Amniotic stem cell (primary cell): ENCODE measurements at places on chromosomes 3 and 15.

DNA sequence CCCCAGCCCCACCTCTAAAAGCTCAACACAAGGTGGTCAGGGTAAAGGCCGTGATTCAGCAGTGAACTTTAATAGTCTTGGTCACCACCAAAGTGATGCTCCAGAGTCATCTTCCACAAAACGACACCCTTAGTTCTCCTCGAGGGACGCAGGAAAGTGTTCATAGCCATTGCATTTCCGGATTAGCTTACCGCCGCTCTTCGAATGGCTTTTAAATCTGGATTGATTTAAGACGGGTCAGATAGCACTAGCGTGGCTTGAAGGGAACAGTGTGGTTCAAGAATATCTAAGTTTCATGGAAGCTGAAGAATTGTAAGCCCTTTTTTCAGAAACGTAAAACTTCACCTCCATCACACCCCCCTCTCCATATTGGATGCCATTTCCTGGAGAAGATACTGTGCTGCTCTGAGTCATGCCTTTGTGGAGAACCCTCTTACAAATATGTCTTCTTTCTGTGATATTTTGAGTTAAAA is 829 bp downstream of the RNF7 start:
- peak; percentile 34 for DNase-seq

GRCh38 chr3:119681279-119681678 is 4.1 kb upstream of the COX17 start:
- no peak for DNase-seq

DNA sequence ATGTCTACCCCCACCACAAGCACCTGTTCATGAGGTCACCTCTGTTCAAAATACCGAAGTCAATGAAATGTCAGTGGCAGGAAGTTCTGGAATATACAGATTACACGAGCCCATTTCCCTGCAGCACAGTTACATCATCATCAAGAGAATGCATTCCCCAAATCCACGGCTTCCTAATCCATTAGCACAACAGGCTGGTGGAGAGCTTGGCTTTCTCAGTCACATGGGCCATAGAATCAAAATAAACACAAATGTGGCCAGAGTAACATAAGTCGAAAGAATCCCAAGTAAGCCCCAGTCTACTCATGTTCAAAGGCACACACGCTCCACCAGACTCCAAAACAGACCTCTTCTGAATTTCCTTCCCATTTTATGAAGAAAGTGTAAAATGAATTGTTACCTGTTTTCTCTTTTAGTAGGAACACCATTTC is 419.3 kb downstream of the MAGI1 start:
- peak; percentile 12 for DNase-seq

- peak; percentile 25 for DNase-seq
These were observed 99.5 kb upstream of the FAM98B start for GRCh38 chr15:38354315-38354929.

- DNase-seq: no peak
These were observed 23.6 kb upstream of the FMN1 start for GRCh38 chr15:33218071-33218491.

- no peak for DNase-seq
These were observed 86.8 kb downstream of the TCF12 start for GRCh38 chr15:57005244-57005643.

DNA sequence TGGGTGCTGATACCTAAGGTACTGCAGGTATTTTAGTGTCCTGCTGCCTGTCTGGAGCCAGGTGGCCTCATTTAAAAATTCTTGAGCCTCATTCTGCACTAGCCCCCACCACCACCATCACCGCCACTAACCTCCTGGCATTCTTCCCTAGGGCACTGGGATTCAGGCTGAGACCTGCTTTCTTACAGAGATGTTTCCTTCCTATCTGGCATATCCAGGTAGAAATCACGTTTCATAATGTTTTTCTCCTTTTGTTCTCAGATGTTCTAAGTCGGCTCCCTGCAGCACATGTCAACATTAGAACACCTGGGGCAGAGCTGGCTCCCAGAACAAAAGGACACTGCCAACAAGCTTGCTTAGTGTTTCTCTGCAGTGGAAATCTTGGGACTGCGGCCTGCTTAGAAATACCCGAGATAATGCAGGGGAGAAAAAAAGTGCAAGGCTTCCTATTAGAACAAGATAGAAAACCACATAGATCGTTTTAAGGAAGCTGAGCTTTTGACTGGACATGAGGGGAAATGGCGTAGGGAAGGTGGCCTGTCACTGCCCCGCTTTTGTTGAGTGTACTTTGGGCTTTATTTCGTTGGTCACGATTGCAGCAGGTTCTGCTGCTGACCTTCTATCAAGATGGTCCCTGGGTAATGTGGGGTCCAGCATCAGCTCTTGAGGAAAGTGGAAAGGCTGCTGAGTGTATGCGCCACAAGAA is 59.6 kb upstream of the PPARG start:
- no peak for DNase-seq

GRCh38 chr3:71562938-71563337 is 20.6 kb downstream of the FOXP1 start:
- no peak for DNase-seq

GRCh38 chr3:32813180-32813579 is 4.6 kb upstream of the TRIM71 start:
- DNase-seq: no peak

GRCh38 chr3:129596194-129597086 is 10.0 kb downstream of the PLXND1 start:
- peak; percentile 51 for DNase-seq

- no peak for DNase-seq
These were observed 24.5 kb downstream of the NIPA1 start for GRCh38 chr15:22810853-22811338.

DNA sequence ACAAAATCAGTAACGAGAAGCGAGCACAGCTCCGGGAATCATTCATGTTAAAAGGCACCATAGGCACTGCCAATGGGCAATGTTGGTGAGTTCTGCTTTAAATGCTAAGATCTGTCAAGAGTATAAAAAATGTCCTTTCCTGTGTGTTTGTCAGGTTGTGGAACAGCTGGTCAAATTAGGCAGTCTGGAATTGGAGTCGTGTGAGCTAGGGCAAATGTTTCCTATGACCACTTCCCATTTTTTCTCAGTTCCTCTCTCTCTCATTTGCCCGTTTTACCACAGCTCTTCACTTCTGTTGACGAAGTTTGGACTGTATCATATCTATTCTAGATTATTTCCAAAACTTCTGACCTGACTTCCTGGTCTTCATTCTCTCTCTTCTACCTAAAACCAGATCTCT is 60.8 kb upstream of the GOLIM4 start:
- no peak for DNase-seq

DNA sequence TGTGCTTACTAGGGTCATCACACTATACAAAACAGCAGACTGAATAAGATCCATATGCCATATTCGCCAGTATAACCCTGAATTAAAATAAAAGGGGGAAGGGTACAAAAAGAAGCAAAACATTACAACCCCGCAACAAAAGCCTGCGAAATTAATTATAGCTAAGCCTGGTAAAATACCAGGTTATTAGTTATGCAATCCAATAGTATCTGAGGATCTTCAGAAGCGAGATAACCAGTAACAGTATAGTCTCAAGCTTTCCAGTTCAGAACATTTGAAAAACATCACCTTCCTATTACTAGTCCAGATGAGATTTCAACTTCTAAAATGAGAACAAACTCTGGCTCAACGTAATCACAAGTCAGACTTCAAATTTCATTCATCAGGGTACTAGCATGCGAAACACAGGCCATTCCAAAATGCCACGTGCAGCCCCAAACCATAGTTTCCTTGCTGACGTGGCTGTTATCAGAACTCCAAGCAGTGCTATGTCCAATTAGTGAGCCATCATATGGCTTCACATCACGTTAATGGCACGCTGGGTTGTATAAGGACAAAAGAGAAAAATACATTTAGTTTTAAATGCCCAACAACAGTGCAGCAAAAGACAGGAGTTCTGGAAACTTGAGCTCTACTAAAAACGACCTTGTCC is 1.1 kb downstream of the SSR3 start:
- DNase-seq: peak; percentile 72

GRCh38 chr3:76369170-76369569 is 583.8 kb upstream of the ZNF717 start:
- peak; percentile 6 for DNase-seq

- no peak for DNase-seq
These were observed 25.8 kb downstream of the ARHGEF3 start for GRCh38 chr3:56775838-56776555.

DNA sequence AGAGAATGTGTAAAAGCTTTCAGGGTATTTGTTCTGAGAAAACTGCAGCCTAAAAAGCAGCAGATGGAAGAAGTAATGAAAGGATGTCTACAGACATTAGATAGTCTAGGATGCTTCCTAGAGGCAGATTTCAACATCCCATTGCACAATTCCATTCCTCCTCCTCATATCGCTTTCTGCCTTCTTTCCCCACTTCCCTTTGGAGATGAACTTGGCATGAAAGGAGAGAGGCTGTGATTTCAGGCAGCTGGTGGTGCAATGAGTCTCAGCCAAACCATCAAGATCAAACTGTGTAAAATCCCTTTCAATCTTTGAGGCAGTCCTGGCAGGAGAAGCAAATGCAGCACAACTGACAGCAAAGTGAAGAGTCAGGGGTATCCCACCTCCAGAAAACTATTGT is 438.7 kb upstream of the KCNMB2 start:
- no peak for DNase-seq

DNA sequence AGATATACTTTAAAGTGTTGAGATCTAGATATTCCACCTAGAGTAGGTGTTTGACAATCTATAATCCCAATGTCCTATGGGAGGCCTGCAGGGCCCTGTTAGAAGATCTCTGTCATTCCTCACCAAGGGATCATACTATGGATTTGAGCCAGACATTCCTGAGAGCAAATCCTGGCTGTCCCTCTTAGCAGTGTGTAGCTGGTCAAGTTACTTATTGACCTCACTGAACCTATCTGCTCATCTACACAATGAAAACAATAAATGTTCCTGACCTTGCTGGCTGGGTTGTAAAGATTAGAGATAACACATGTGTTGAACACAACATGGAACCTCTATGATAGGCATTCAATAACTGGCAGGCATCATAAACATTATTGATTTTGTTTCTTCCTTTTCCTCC is 265.6 kb upstream of the ATP11B start:
- DNase-seq: no peak

GRCh38 chr3:69527498-69527897 is 141.6 kb upstream of the FRMD4B start:
- DNase-seq: no peak

DNA sequence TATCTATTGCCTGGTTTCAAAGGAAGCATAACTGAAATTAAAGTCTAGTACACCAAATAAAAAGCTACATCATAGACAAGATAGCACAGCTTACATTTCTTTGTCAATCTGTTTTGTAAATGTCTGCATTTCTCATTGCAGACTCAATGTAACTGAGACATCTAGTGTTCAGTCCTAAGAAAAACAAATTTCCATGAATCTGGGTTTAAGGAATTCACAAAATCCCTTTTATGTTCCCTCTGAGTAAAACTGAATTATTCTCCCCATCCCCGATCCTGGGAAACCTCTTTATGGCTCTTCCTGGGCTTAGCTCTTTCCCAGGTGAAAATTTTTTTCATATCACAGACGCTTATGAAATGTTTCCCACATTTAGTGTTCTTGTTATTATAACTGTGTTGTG is 21.6 kb upstream of the RASA2 start:
- DNase-seq: no peak

DNA sequence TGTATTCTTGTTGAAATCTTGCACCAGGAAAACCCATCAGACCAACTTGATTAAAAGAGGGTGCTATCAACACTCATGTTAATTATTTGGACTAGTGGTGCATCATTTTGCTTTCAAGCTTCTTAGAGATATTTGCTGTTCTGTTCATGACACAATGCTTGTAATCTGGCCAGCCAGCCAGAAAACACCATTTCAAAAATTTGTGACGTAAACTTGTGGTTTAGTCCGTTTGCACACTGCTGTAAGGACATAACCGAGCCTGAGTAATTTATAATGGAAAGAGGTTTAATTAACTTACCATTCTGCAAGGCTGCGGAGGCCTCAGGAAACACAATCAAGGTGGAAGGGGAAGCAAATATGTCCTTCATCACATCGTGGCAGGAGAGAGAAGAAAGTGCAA is 374.3 kb upstream of the TGFBR2 start:
- no peak for DNase-seq

- DNase-seq: no peak
These were observed 43.5 kb upstream of the MBNL1 start for GRCh38 chr3:152225201-152225600.

GRCh38 chr3:38131621-38132369 is 5.1 kb downstream of the ACAA1 start:
- no peak for DNase-seq

- DNase-seq: no peak
These were observed 81.6 kb upstream of the ROBO2 start for GRCh38 chr3:76958274-76958673.

- no peak for DNase-seq
These were observed 14.8 kb downstream of the CRYGS start for GRCh38 chr3:186529201-186529999.

GRCh38 chr3:38837358-38837757 is 21.3 kb upstream of the SCN10A start:
- no peak for DNase-seq

DNA sequence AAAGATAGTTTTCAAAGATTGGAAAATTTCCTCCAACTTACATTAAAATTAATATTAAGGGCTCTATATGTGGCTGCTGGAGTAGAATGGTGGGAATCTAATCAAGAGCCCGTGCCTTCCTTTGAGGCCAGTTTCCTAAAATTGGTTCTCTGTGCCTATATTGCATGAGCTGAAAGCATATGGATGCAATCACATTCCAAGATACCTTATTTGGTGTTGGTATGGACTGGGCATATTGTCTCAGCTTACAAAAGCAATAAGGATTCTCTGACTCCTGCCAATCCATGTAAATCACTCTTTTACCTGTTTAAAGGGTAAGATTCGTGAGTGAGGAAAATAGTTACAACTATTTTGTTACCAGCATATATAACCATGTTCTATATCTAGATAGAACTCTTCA is 111.6 kb downstream of the GREM1 start:
- DNase-seq: no peak

- DNase-seq: no peak
These were observed 39.3 kb downstream of the RFTN1 start for GRCh38 chr3:16474216-16474615.

- DNase-seq: no peak
These were observed 5.7 kb downstream of the ESYT3 start for GRCh38 chr3:138440121-138440521.

DNA sequence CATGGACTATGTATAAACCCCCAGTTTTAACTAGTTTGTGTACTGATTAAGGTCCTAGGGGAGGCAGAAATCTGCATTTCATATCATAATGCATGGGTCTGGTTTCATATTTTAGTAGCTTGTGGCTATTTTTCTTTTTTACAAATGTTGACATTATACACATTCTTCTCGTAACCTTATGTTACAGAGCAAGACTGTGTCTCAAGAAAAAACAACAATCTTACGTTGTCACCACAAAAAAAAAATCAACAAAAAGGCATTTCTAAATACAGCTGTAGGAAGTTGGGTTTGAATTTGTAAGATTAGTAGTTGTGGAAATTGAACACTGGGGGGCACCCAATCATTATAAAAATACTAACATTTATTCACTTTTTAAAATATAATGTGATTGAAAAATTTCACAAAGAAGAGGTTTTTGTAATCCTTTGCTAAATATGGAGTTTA is 17.9 kb downstream of the SERP1 start:
- peak; percentile 15 for DNase-seq

GRCh38 chr15:63420333-63420747 is 38.7 kb upstream of the CA12 start:
- DNase-seq: no peak

- no peak for DNase-seq
These were observed 13.0 kb downstream of the TGM5 start for GRCh38 chr15:43253431-43254403.
